ENCODE measurements at places on chromosomes 12 and 14.

DNA sequence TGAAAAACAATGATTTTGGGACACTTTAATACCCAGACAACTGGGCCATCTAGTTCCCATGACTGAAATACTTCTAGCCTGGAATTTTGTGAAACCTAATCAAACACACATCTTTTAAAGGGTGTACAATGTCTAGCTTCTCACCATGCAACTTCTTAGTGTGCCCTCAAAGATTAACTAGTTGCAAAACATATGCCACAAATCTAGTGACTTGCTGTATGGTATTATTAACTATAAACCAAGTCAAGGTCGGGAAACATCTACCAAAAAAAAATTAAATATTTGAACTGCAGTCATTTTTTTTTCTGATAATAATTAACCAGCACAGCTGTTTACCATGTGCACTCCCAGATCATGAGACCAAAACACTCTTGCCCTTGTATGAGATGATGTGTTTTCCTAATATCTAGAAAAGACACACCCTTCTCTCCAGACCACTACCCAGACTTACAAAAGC lies 171.8 kb upstream of the FOXN3 start:
- DNase-seq = no peak

DNA sequence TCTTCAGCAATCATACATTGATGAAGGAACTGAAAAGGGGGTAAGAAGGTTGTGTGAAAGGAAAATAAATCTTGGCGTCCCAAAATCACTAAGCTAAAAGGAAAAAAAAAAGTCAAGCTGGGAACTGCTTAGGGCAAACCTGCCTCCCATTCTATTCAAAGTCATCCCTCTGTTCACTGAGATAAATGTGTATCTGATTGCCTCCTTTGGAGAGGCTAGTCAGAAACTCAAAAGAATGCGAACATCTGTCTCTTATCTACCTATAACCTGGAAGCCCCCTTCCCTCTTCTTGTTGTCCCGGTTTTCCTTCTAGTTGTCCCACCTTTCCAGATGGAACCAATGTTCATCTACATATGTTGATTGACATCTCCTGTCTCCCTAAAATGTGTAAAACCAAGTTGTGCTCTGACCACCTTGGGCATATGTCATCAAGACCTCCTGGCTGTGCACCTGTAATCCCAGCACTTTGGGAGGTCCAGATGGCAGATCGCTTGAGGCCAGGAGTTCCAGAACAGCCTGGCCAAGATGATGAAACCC lies 53.1 kb downstream of the RESF1 start:
- DNase-seq = no peak

- no peak for DNase-seq
Measured at GRCh38 chr12:33223956-33224355, 215.7 kb downstream of the SYT10 start.

DNA sequence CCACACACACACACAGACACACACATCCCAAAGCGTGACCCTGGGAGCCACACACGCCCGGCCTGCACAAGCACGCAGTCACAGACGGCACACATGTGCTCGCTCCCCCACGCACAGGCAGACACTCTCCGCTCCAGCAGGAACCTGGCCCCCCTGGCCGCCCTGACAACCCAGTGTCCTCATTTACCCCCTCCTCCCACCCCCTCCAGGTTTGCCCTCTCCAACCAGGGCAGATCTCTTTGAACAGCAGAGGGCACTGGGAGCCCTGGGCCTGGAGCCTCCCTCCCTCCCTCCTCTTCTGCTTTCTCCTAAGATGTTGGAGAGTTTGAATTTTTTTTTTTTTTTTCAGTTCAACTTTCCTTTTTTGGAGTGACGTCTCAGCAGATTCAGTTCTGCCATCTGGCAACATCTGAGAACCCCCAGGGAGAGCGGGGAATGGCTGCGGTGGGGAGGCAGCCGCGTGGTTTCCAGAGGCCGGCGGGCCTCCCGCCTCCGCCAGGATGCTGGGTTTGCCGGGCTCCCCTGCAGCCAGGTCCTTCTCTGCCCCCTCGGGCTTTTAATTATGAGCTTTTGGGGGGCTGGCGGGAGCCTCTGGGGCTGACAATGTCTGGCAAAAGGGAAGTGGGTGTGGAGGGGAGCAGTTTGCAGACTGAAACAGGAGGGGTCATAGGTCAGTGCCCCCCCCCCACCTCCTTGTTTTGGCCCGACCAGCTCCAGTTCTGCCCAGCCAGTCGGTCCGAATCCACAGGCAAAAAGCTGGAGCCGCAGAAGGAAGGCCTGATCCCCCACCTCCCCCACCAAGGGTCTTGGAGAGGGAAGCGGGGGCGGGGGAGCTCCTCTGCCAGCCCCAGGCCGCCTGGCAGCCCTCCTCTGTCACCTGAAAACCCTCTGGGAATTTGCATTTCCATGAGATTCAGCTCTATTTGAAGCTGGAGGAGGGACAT lies 1.3 kb upstream of the NCOR2 start:
- peak; percentile 63 for DNase-seq

GRCh38 chr12:14514946-14515345 lies 52.7 kb downstream of the PLBD1 start:
- no peak for DNase-seq

DNA sequence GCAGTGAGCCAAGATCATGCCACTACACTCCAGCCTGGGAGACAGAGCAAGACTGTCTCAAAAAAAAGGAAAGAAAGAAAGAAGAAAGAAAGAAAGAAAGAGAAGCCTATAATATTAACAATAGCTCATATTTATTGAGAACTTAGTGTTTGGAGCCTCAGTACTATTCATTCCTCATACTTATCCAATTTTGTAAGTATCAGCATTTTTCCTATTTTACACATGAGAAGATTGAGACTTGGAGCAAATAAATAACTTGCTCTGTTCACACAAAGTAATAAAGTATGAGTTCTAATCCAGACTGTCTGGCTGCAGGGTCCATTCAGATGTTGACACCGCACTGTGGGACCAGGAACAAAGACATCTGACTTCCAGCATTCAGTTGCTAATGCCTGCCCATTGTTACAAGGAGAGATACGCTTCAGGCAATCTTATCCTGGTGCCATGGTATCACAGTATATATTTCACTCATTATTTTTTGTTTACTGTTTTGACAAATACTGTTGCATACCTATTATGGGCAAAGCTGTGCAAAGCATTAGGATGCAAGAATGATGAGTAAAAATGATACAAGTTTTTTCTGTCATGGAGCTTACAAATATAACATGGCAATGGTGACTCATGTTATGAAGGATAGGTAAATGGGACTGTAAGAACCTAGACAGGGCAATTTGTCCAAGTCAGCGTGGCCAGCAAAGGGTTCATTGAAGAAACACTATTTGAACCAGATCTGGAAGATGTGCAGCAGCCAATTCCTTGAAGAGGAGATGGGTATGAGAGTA lies 21.4 kb upstream of the TMTC2 start:
- no peak for DNase-seq

GRCh38 chr14:68246786-68247105 lies 427.2 kb downstream of the RAD51B start:
- no peak for DNase-seq

DNA sequence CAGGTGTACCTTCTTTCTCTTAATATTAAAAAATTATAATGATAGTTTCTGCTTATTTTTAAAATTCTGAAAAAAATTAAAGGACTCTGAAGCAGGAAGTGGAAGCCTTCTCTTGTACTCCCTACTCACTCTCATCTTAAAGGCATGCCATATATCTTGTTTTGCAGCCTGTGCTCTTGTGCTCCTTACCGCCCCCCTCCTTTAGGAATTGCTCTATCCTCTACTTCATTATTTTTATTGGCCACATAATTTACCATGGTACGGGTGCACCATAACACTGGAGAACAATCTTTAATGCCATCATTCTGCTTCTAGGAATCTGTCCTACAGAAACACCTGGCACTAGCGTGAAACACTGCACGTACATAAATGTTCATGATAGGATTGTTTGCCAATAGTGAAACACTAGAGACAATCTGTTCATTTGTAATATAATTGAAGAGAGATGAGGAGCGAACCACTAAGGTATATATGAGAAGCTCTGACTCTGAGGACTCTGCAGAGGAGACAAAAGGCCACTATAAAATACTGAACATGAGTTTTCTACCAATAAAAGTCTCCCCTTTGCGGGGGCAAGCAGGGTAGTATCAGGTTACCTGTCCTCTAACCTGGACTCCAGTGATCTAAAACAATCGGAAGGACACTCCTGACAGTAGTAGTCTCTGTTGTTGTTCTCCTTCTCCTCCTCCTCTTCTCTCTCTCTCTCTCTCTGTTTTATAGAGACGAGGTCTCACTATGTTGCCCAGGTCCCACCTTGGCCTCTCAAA lies 6.3 kb upstream of the NYNRIN start:
- DNase-seq = no peak

DNA sequence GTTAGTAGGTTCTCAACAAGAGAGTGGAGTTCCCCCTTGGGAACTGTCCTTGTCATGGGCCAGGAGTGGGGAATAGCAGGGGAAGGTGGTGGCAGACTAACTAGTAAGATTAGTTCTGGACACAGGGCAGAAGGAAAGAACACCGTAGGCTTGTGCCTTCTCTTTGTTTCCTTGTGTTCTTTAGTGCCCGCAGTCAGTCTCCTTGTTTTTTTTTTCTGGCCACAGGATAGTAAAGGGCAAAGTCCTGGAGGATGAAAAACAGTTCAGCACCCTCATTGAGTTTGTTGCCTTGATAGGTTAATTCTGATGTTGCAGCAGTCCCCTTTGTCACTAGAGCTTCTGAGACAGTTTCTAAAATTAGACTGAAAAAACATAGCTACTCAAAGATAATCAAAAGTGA lies 8.4 kb downstream of the PEX5 start:
- no peak for DNase-seq

DNA sequence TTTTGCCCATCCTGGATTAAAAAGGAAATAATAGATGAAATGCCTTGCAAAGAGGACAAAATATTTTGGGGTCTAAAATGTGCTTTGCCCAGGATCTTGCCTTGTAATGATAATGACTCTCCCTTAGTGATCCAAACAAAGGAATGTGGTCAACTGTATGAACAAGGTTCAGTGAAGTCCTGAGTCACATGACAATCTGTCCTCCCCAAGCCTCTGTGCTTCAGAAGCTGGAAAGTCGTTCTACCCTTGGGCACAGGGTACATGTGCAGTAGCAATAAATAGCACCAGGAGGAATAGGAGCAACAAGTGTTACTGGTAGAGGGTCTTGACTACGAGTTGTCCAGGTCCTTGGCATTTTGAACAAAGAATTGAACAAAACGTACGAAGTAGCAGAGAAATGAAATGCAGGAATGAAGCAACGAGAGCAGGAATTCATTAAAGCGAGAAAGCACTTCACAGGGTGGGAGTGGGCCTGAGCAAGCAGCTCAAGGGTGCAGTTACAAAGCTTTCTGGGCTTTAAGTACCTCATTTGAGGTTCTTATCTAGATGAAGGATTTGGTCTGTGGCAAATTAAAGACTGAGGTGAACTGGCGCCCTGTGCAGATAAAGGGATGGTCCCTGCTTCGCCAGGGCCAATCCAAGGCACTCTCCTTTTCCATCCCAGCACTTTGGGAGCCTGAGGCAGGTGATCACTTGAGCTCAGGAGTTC lies 65.8 kb downstream of the RESF1 start:
- DNase-seq = no peak

DNA sequence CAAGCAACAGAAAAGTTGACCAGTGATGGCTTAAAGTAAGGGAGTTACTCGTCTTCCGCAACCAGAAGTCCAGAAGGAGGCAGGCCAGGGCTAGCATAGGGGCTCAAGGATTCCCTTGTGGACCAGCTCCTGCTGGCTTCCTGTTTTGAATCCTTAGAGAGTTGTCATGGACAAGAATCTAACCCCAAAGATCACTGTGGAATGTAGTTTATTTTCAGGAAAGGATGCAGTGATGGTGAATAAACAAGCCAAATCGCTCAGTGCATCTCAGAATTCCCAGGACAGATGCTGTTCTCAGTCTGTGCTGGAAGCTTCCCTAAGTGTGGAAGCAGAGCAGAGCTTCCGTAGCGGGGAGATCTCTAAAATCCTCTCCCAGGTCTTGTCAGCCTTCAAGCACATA lies 311.3 kb downstream of the C12orf75 start:
- no peak for DNase-seq

Measured in posterior cingulate gyrus (tissue), 11 donors.